ENCODE measurements at places on chromosomes 2 and 18.

DNA sequence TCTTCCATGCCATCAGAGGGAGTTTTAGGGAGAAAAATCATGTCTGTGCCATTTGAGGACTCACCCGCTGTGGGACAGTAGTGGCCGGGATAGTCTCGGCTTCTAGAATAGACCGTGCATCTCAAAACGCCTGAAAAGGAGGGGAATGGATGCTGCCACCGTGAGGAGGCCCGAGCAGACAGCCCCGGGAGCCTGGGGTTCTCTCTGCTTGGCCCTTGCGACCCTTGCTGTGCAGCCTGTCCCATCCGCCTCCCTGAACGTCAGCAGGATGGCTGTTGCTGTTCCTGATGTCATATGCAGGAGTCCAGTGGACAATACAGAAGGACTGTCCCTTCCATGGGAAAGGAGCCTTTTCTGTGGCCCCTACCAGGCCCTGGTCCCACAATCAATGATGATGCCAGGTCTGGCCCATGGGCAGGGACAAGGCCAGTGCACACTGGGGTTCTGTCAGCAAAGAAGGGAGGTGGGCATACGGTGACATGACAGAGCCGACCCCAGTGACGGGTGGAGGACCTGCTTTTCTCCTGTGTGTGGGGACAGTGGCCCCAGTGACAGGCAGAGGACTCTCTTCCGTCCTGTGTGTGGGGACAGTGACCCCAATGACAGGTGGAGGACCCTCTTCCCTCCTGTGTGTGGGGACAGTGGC lies 58.8 kb downstream of the ACKR3 start:
- no peak for DNase-seq

DNA sequence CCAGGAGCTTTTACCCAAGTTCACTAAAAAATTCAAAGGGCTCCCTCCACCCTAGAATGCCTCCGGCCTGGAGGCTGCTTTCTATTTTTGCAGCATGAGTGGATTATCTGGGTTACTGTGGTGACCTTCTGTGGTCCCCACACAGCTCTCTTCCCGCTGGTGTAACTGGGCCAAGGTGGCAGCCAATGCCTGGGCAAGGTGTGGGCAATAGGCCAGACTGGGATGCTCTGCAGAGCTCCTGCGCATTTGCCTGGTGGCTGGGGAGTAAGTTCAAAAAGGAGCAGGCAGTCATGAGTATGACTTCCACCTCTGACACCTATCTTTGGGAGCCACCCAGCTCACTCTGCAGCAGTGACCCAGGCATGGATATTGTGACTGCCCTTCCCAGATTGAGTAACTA lies 130.5 kb upstream of the SPRED2 start:
- no peak for DNase-seq

GRCh38 chr2:5945742-5946141 lies 253.6 kb downstream of the SOX11 start:
- no peak for DNase-seq

DNA sequence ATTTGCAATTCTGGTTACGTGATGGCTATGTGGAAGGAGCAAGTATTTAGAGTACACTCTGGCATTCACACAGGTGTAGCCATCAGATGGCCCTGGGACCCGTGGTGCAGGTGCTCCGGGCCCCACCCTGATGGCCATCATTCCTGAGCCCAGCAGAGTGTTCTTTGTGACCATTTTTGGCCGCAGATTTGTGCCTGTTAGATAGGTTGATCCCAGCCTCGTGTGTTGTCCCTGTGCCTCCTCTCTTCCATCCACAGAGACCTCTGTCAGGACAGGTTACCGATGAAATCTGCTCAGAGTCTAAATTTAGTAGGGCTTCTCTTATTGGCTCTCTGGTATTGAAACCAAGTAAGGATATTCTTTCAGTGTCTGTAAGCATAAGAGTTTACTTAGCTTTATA lies 33.9 kb downstream of the MAPRE2 start:
- DNase-seq = no peak

GRCh38 chr18:53991805-53992204 lies 232.7 kb downstream of the MBD2 start:
- DNase-seq = peak; percentile 65

- peak; percentile 52 for DNase-seq
Measured at GRCh38 chr2:238021327-238021726, 39.5 kb upstream of the SCLY start.

DNA sequence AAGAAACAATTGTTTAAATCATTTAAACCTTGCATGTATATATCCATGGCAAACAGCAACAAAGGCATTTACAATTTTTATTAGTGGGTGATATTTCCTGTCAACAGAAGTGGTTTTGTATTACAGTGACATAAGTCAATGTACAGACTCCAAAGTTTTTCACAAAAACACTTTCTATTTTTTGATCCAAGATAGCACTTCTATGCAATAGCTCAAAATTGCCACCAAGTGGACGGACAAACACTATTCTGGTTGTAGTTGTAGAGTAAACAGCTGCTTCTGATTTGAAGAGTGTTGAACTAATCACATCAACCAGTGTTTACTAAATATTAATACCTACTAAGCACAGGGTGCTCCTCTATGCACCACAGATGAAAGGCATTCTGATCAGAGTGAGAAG lies 421.4 kb downstream of the NCKAP5 start:
- DNase-seq = peak; percentile 21

DNA sequence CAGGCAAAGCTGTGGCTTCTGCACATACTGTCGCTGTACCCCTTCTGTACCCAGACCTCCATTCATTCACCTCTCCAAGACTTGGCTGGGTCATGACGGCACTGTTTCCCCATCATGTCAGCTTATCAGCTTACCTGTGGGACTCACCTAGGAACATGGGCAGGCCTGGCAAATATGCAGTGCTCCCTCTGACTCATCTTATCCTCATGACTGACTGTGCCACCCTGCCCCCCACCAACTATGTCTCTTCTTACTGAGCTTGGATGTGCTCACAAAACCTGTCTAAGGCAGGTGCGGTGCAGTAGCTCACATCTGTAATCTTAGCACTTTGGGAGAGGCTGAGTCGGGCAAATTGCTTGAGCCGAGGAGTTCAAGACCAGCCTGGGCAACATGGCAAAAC lies 152.4 kb downstream of the MGAT5 start:
- DNase-seq = no peak

DNA sequence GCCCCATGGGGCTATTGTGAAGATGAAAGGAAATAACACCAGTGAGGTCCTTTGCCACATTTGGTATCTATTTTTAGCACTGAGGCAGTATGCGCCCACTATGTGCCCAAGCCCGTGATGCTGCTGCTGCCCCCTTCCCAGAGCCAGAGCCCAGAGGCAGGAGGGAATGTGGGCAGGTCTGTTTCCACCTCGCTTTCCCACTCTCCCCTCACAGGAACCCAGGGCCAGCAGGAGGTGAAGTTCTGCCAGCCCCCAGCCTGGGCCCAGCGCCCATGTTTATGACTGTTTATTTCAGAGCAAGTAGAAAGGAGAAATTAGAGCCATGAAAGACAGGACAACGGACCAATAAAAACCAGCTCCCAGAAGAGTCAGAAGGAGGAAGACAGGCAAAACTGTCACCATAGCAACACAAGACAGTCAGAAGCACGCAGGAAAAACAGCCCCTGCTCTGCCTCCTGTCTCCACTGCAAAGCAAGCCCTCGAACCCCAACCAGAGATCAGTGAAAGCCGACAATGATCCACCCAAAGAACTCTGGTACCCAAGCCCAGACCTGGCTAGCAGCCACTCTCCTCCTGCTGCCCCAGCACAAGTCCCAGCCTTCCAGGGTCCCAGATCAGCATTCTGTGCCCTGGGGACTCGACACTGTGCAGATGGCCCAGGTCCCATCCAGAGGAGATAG lies 1.4 kb downstream of the CYRIA start:
- DNase-seq = peak; percentile 51
